ENCODE measurements at places on chromosomes 16 and 17. TPM values are rescaled to one million over a fixed set of nuclear protein-coding genes. Genes with fewer than 3 reads are reported as not detected.

METTL23 gene
- total RNA-seq, result 35.1 TPM

AIPL1 gene
- not detected for total RNA-seq

TBX21 gene
- 7.9 TPM for total RNA-seq

TERB1 gene
- total RNA-seq, result 0.40 TPM

POLG2 gene
- 39.0 TPM for total RNA-seq

GRCh38 chr17:64008346-64008745 lies 10.2 kb downstream of the PRR29 start:
- DNase-seq, result no peak
- peaks cover 6% of the 10 kb centered on the region for H3K36me3 ChIP-seq
- peaks cover 51% of the 10 kb centered on the region for H3K4me1 ChIP-seq
- no peak overlapping the region for H3K4me3 ChIP-seq

DNA sequence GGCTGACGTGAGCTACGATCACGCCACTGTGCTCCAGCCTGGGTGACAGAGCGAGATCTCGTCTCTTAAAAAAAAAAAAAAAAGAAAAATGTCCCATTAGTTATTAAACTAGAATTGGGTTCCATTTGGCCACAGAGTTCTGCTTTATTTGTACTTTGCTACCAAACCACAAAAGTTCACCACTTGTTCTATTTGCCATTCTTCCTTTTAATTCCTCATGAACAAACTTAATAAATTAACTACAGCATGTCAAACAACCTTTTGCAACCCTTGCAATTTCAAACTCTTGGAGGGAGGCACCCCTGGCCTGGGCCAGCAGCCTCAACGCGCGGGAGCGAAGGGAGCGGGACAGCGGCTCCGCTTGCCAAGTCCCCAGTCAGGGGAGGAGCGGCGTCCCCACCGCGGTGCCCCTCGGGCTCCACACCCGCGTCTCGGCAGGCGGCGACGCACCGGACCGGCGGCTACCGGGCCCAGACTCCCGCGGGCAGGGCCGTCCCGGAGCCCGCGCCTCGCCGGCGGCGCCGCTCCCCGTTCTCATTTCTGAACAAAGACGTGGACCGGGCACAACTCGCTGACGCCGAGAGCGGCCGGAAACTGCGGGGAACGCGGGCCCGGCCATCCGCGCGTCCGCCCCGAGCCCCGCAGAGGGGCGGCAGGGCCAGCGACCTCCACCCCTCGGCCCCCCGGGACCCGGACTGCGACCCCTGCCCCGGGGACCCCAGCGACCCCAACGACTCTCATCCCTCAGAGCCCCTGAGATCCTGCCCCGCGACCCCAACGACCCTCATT lies 775 bp downstream of the CYTH1 start:
- H3K4me1 ChIP-seq, result peaks cover 34% of the 10 kb centered on the region
- peaks cover 3% of the 10 kb centered on the region for H3K36me3 ChIP-seq
- DNase-seq, result no peak
- H3K27ac ChIP-seq, result no peak overlapping the region

DNA sequence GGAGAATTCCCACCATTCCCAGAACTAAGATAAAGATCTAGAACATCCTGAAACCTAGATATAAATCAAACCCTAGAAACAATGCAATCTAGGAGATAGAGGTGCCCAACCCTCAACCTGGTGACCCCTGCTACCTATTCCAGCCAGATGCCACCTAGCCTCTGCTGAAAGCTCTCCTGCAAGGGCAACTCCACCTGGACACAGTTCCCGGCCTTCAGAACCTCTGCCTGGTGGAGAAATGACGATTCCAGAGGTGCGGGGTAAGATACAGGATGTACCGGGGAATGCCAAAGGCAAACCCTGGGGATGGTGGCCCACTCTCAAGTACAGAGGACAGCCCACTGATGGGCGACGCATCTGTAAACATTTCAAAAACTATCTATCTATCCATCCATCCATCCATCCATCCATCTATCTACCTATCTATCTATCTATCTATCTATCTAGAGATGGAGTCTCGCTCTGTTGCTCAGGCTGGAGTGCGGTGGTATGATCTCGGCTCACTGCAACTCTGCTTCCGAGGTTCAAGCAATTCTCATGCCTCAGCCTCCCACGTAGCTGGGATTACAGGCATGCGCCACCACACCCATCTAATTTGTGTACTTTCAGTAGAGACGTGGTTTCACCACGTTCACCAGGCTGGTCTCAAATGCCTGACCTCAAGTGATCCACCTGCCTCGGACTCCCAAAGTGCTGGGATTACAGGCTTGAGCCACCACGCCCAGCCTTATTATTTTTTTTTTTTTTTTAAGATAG lies 19.0 kb downstream of the MEAK7 start:
- DNase-seq, result no peak
- H3K36me3 ChIP-seq, result peaks cover 4% of the 10 kb centered on the region
- H3K27me3 ChIP-seq, result no peaks in the 10 kb centered on the region
- peaks cover 2% of the 10 kb centered on the region for H3K4me1 ChIP-seq
- H3K4me3 ChIP-seq, result no peak overlapping the region

- peaks cover 29% of the 10 kb centered on the region for H3K4me1 ChIP-seq
- no peak for DNase-seq
- peak overlapping the region; percentile 89 for H3K4me3 ChIP-seq
- no peaks in the 10 kb centered on the region for H3K27me3 ChIP-seq
These were observed 113.6 kb downstream of the SNX29 start for GRCh38 chr16:12090151-12090530.

DNA sequence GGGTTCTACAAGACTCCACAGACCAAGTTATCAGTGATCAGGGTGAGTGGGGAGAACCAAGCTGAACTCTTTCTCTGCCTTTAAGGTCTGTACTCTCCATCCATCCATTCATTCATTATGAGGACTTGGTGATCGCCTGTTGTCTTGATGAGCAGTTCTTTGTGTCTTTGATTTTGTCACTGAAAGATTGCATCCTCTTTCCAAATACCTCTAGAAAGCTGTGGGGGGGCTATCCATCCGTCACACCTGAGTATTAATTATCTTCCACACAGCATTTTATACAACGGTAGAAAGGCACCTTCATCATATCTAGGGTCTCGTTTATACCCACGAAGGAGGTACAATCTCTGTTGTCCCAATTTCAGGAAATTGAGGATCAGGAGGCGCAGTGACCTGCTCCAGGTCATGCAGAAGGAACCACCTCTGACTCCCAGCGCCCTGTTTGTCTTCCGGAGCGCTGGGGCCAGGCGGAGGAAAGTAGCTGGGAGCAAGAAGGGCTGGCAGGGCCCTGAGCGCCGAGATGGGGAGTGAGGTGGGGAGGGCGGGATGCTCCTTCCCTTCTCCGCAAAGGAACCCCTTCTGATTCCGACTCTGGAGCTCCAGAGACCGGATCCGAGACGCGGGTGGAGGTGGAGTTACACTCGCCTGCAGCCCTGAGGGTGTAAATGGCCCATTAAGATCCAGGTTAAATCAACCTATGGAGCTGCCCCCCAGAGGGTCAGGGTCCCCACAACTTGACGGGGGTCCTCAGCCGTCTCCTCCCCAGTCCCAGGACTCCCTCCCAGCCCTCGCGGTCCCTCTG lies 605 bp upstream of the ABAT start:
- no peak for DNase-seq
- H3K27me3 ChIP-seq, result no peaks in the 10 kb centered on the region
- H3K4me1 ChIP-seq, result peaks cover 15% of the 10 kb centered on the region
- H3K36me3 ChIP-seq, result no peaks in the 10 kb centered on the region
- H3K4me3 ChIP-seq, result peak overlapping the region; percentile 97
- H3K27ac ChIP-seq, result peak overlapping the region; percentile 67

DNA sequence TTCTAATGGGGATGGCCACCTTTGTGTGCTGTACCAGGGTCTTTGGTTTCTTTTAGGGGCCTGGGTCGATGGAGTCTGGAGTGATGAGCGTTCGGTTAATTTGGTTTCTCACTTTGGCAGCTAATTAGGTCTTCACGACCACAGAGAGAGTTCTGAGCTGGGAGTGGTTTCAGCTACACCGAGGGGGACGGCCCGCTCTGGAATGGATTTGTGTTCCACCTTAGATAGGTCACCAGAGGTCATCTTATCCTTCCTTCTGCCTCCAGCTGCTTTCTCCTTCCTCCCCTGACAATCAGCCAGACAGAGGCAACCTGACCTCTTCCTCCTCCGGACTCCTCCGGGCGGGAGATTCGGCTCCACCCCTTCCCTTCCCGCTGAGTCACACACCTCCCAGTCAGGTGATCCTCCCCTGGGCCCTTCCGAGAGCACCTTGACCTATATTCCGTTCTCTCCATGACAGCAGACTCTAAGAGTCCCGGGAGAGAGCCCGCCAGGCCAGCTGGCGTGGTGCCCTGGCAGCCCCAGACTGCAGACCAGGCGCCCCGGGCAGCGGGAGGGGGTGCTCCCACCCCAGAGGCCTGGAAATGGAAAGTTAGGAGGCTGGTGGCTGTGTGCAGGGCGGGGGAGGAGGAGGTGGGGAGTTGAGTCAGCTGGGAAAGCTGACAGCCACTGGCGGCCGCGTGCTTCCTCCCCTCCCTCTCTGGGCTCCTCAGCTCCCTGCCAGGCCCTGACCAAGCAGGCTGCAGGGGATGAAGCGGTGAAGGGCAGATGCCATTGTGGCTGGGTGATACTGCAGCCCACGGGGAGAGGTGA lies 44.7 kb downstream of the CHD9 start:
- H3K27ac ChIP-seq, result peak overlapping the region; percentile 96
- H3K4me1 ChIP-seq, result peaks cover 13% of the 10 kb centered on the region
- H3K27me3 ChIP-seq, result no peaks in the 10 kb centered on the region
- peak overlapping the region; percentile 90 for H3K4me3 ChIP-seq
- no peaks in the 10 kb centered on the region for H3K36me3 ChIP-seq

GRCh38 chr17:40938981-40939380 lies 1.5 kb upstream of the KRT23 start:
- H3K36me3 ChIP-seq, result peaks cover 3% of the 10 kb centered on the region
- no peak overlapping the region for H3K4me3 ChIP-seq
- DNase-seq, result no peak
- H3K4me1 ChIP-seq, result peaks cover 4% of the 10 kb centered on the region
- no peak overlapping the region for H3K27ac ChIP-seq

- H3K27ac ChIP-seq, result no peak overlapping the region
- H3K27me3 ChIP-seq, result no peaks in the 10 kb centered on the region
- no peak for DNase-seq
- no peaks in the 10 kb centered on the region for H3K4me1 ChIP-seq
- no peak overlapping the region for H3K4me3 ChIP-seq
- no peaks in the 10 kb centered on the region for H3K36me3 ChIP-seq
These were observed 53.1 kb downstream of the MRC2 start for GRCh38 chr17:62680541-62681052.

GRCh38 chr17:78737332-78737731 lies 44.7 kb downstream of the CYTH1 start:
- peak overlapping the region; percentile 97 for H3K4me3 ChIP-seq
- H3K27ac ChIP-seq, result peak overlapping the region; percentile 99
- peaks cover 11% of the 10 kb centered on the region for H3K36me3 ChIP-seq
- no peaks in the 10 kb centered on the region for H3K27me3 ChIP-seq
- H3K4me1 ChIP-seq, result peaks cover 80% of the 10 kb centered on the region
- no peak for DNase-seq

DNA sequence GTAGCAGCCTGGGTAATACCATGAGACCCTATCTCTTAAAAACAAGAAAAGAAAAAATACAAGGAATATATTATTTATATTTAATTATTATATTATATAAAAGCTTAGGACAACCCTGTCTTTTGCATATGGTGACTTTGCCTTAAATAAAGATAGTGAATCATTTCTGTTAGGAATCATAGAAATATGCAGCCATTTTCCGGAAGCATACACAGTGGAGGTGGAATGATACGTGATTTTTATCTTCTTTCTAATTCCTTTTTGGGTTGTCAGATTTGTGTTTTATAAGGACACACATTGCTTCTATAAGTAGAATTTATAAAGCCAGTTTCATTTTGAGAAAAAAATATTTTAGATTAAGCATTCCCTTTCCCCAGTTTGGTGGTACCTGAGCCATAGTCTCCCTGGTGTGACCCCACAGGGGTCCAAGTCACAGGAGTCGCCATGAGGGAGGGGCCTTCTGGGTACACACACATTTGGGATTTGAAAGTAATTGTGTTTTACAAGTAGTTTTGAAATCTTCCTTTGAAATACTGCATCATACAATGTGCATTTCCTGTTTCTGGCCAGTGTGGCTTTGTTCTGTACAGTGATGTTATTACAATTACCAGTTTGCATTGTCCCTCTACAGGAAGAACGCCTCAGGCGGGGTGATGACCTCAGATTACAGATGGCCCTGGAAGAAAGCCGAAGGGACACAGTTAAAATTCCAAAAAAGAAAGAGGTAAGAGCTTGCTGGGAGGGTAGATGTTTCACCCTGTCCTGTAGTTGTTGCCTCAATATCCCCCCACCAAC lies 50.9 kb downstream of the B9D1 start:
- DNase-seq, result no peak
- peaks cover 14% of the 10 kb centered on the region for H3K4me1 ChIP-seq
- H3K27me3 ChIP-seq, result peaks cover 36% of the 10 kb centered on the region
- no peak overlapping the region for H3K27ac ChIP-seq
- H3K36me3 ChIP-seq, result peaks cover 2% of the 10 kb centered on the region
- no peak overlapping the region for H3K4me3 ChIP-seq

GRCh38 chr17:34519282-34519681 lies 60.1 kb upstream of the TMEM132E start:
- H3K27ac ChIP-seq, result no peak overlapping the region
- DNase-seq, result no peak
- H3K36me3 ChIP-seq, result no peaks in the 10 kb centered on the region
- H3K27me3 ChIP-seq, result peaks cover 25% of the 10 kb centered on the region
- no peak overlapping the region for H3K4me3 ChIP-seq

GRCh38 chr17:34633351-34633750 lies 54.0 kb downstream of the TMEM132E start:
- H3K4me3 ChIP-seq, result no peak overlapping the region
- H3K27ac ChIP-seq, result peak overlapping the region; percentile 67
- DNase-seq, result no peak

DNA sequence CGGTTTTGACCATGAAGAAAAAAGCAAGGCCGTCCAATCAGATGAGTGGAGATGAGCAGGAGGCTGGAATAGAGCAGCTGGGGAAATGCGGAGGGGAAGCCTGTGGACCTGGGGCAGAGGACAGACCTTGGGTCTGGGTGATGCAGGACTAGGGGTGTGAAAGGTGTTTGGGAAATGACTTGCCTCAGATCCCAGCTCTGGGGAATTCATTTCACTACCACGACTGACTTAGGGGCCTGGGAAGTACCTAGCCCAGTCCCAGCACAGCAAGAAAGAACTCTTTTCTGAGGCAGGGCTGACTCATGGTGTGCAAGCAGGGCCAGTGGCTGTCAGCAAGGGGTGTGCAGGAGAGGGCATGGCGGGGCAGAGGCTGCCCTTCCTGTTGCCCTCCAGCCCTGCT lies 14.8 kb downstream of the DNAI2 start:
- H3K27me3 ChIP-seq, result no peaks in the 10 kb centered on the region
- H3K27ac ChIP-seq, result peak overlapping the region; percentile 91
- no peak overlapping the region for H3K4me3 ChIP-seq
- H3K36me3 ChIP-seq, result no peaks in the 10 kb centered on the region
- peaks cover 23% of the 10 kb centered on the region for H3K4me1 ChIP-seq

DNA sequence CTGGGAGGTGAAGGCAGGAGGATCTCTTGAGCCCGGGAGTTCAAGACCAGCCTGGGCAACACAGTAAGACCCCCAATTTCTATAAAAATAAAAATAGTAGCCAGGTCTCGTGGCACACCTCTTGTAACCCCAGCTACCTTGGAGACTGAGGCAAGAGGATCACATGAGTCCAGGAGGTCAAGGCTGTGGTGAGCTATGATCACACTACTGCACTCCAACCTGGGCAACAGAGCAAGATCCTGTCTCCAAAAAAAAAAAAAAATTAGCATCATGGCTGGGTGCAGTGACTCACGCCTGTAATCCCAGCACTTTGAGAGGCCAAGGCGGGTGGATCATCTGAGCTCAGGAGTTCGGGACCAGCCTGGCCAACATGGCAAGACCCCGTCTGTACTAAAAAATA lies 6.7 kb upstream of the CBX2 start:
- no peaks in the 10 kb centered on the region for H3K36me3 ChIP-seq
- peaks cover 82% of the 10 kb centered on the region for H3K27me3 ChIP-seq
- no peak overlapping the region for H3K4me3 ChIP-seq
- peaks cover under 1% of the 10 kb centered on the region for H3K4me1 ChIP-seq
- no peak for DNase-seq
